GM23338 (cell line): ENCODE measurements at places on chromosomes 11 and 22. TPM values are rescaled to one million over a fixed set of nuclear protein-coding genes. Genes with fewer than 3 reads are reported as not detected.

The NCAM1 gene
- total RNA-seq, result 1.6 and 4.6 TPM in 2 replicates

DNA sequence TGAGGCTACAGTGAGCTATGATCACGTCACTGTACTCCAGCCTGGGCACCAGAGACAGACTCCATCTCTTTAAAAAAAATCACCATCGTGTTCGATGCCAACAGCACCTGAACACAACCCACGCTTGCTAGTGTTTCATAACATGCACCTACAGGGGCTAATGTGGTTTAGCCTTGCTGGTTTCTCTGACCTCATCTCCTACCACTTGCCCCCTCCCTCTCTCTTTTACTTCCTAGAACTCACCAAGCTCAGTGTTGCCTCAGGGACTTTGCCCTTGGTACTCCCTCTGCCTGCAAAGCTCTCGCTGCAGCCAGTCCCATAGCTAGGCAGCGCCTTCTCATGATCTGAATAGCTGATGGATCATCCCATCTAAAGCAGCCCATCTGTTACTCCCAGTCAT is 99.8 kb downstream of the FBXO7 start:
- no peak for DNase-seq

The YPEL1 gene
- 5.5 and 6.0 TPM in 2 replicates for total RNA-seq

The CRYBB3 gene
- 0.28 TPM in 1 of 2 replicates, not detected in the other for total RNA-seq

DNA sequence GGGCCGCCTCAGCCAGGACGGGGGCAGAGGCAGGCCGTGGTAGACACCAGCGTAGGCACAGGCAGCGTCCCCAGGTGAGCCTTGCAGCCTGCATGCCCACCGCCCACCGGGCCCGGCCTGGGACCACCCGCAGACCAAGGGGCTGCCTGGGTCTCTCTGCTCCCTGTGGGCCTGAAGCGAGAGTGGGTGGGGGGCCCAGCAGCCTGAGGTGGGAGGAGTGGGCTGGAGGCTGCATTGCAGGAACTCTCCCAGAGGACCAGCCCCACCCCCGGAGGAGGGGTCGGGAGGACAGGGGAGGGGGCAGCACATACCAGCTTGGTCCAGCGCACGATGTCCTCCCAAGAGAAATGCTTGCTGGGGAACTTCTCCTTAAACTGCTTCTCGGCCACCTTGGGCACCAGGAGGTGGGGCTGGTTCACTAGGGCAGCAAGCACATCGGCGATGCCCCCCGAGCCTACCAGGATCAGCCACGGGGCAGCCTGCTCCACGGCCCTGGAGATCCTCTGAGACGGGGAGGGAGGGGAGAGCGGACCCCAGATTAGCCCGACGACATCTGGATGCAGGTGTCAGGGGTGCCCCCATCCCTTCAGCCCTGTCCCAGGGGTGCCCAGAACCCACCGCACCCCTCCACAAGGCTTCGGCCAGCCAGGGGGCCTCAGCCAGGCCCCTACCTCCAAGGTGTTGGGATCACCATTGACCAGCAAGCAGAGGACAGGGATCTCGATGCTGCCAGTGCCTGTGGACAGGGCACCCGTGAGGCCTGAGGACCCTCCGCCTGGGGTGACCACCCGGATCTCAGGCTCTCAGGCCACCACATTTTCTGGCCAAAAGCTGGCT is 17.5 kb downstream of the TSSC4 start:
- no peak for DNase-seq

The APOA5 gene
- total RNA-seq, result 0.16 and 0.35 TPM in 2 replicates

The SLC17A6 gene
- total RNA-seq, result 0.16 and 0.31 TPM in 2 replicates

The PRG2 gene
- not detected in 2 replicates for total RNA-seq

DNA sequence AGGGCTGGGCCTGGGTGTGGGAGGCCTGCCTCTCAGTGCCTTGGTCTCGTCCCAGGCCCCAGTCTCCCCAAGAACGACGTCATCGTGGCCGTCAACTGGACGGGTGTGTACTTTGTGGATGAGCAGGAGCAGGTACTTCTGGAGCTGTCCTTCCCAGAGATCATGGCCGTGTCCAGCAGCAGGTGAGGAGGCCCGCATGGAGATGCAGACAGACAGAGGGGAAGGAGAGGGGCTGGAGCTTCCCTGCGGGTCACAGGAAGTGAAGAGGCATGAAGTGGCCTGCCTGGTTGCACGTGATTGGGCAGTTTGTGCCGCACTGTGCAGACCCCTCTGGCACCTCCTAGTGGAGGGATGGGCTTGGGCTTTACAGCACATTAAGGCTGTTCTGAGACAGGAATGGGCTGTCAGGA is 70.4 kb downstream of the MYO7A start:
- DNase-seq, result peak; percentile 87

The C1QTNF5 gene
- 1.9 and 3.0 TPM in 2 replicates for total RNA-seq

- no peak for DNase-seq
Observed at GRCh38 chr11:70711911-70712185, 313.5 kb downstream of the CTTN start.

GRCh38 chr11:35174666-35175065 is 35.7 kb downstream of the CD44 start:
- no peak for DNase-seq

- DNase-seq, result peak; percentile 79
Observed at GRCh38 chr11:12674571-12674935, 332 bp downstream of the TEAD1 start.

GRCh38 chr11:87421422-87421821 is 383.7 kb downstream of the TMEM135 start:
- peak; percentile 93 for DNase-seq
